Activated CD4-positive, alpha-beta T cell treated with anti-CD3 and anti-CD28 coated beads, Interleukin-2, amount 10 ng/mL, durations not matched to agents 7 days and 5 days (primary cell): ENCODE measurements at places on chromosomes 3 and 15. TPM values are rescaled to one million over a fixed set of nuclear protein-coding genes. Genes with fewer than 3 reads are reported as not detected.

DNA sequence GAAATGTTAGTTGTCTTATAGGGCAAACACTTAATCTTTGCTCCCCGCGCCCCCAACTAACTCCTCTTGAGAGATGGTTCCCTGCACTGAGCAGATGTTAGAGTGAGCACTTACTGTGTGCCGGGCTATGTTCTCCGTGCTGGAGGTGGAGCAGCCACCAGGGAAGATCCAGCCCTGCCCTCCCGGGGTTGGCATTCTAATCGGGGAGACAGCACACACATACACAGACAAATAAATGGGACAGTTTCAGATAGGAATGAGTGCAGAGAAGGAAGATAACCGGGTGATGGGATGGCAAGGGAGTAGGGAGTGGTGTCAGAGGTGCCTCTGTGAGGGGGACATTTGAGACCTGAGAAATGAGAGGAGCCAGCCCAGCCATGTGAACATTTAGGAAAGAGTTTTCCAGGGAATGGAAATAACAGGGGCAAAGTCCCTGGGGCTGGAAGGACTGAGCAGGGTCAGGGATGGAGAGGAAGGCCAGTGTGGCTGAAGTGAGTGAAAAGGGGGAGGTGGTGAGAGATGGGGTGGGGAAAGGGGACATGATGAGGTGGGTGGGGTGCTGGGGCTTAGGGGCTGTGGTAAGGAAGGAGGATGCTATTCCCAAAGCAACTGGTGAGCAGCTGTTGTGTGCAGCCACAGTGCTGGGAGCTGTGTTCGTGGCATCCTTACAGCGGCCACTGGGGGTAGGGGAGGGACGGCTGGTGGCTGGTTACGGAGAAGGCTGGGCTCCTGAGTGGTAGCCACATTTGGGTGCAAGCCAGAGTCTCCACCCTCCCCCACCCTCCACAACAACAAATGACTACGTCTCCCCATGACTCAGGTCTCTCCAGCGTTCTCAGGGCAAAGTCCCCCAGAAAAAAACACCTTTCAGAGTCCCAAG is 15.4 kb upstream of the FGD5 start:
- DNase-seq = no peak

DNA sequence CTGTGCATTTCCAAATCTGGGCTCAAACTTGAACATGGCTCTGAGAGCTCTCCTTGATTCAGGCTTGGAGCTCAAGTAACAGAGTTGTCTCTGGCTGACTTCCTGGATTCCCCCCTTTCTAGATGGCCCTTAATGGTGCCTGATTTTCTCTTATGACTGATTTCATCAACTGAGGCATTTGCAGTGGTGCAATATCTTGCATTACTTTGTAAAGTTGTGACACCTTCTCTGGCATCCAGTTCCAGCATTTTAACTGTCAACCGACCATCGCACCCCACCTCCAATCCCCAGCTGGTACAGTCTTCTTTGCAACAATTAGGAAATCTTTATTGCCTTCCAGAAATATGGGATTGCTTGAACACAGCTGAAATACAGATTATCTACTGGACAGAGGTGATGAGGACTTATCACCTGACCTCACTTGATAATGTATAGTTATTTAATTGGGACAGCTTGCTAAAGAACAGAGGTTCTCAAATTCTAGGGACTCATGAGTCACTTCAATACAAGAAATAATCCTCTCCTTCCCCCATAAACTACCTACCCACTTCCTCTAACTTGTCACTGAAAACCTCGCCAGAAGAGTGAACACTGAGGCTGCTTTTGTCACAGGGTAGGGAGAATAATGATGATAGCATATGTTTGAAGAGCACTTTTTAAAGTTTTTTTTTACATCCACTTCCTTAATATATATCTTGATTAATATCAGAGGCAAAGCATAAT is 41.8 kb downstream of the FILIP1L start:
- DNase-seq = peak; percentile 26

- DNase-seq = no peak
Observed at GRCh38 chr3:21942328-21942727, 191.3 kb upstream of the ZNF385D start.

GRCh38 chr3:59049671-59050331 is at the start of gene CFAP20DC:
TSS of gene CFAP20DC (minus strand) at chr3:59050025. CDS start at chr3:59049631, 394 bp downstream.
- DNase-seq = peak; percentile 95

- no peak for DNase-seq
Observed at GRCh38 chr3:23116081-23116837, 86.9 kb upstream of the UBE2E2 start.

DNA sequence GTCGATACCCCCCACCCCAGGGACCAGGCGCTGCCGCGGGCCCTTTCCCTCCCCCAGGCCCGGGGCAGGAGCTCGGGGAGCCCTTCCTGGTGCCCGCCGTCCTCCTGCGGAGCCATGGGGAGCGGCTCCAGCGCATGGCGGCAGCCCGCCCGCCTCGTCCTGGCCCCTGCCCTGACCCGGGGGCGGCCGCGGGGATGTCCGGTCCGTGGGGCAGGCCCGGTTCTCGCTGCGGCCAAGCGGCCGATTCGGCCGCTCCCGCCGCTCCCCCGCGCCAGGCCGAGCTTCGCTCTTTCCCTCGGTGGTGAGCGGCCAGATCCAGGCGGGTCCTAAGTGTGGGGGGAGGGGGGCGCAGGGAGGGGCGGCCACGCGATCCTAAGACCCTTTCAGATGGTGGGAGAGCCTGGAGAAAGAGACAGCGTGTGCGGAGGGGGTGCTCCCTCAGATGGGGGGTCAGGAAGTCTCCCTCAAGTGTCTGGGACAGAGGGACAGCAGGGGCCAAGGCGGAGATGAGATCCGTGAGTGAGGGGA is 1.3 kb downstream of the NEIL1 start:
- no peak for DNase-seq

DNA sequence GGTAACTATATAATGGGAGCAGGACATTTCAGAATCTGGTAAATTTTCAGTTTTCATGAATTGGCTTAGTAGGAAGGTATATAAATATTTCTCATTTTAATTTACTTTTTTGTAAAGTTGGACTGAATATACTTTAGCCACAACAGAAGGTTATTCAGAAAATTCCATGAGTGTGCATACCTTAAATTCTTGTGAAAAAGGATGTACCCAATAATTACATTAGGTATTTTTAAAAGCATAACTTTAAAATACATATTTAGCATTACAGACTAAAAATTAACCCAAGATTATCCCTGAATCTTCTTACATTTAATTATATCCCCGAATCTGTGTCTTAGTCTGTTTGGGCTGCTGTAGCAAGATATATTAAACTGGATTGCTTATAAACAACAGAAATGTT is 24.9 kb upstream of the ATP11B start:
- no peak for DNase-seq

DNA sequence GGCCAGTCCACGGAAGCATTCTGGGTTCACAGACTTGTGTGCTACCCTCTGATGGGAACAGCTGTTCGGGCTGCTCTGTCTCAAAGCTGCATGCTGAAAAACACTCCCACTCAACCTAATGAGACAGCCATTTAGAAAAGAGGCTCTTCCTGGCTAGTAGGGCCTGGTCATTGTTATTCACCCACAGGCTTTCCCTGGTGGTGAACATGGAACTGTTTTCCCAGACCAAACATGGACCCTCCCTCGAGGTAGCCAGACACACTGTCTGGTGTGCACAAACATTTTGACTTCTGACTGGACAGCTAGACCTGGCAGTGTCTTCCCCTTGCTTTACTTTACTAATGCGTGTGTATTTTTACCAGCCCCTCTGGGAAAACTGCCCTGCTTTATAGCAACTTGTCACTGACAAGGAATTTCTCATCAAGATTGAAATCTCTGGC is 39.0 kb downstream of the MECOM start:
- DNase-seq = no peak

GRCh38 chr3:122255757-122256439 is 69.2 kb upstream of the CSTA start:
- no peak for DNase-seq

- no peak for DNase-seq
Observed at GRCh38 chr15:98547275-98547674, 101.1 kb upstream of the IGF1R start.

- no peak for DNase-seq
Observed at GRCh38 chr3:107285197-107285596, 92.0 kb upstream of the CCDC54 start.

DNA sequence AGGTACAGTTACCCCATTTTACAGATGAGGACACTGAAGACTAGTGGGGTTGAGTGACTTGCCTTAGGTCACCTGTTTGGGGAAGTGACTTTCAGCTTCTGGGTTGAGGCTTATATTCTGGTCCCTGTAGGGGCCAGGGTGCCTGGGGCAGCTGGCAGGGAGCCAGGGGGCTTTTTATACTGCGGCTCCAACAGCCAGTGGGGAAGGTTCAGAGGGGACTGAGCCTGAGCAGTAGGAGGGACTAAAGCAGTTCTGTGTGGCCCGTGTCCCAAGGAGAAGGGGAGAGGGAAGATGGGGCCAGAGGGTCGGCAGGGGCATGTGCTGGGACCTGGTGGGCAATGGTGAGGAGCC is 37.7 kb downstream of the SLC6A6 start:
- DNase-seq = no peak

DNA sequence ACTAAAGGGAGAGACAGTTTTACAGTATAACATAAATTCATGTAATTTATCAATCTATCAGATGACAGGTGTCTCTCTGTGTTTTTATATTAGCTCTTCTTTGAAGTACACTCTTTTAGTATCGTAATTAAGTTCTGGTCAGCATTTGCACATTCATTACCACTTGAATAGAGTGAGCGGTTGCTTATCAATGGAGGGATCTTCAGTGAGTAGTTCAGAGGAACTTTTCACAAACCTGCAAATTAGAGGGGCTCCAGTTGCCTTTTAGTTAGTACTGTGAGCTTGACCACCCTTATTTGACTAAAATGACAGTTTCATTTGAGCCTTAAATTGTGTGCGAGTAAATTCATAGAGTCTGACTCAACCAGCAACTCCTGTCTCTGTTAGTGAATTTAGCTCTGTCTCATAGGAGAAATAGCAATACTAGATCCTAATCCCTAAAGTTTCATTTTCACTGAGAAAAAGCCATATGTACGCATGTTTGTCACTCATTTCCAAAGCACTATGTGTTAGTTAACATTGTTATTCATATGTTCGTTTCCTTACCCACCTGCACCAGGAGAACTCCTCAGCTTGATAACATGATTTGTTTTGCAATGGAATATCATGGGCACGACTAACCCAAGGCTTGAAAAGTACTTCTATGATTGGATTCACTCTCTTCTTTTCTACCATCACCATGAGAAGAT is 57.5 kb upstream of the ZBED2 start:
- no peak for DNase-seq

GRCh38 chr3:132661101-132661500 is 972 bp downstream of the UBA5 start:
- DNase-seq = no peak

DNA sequence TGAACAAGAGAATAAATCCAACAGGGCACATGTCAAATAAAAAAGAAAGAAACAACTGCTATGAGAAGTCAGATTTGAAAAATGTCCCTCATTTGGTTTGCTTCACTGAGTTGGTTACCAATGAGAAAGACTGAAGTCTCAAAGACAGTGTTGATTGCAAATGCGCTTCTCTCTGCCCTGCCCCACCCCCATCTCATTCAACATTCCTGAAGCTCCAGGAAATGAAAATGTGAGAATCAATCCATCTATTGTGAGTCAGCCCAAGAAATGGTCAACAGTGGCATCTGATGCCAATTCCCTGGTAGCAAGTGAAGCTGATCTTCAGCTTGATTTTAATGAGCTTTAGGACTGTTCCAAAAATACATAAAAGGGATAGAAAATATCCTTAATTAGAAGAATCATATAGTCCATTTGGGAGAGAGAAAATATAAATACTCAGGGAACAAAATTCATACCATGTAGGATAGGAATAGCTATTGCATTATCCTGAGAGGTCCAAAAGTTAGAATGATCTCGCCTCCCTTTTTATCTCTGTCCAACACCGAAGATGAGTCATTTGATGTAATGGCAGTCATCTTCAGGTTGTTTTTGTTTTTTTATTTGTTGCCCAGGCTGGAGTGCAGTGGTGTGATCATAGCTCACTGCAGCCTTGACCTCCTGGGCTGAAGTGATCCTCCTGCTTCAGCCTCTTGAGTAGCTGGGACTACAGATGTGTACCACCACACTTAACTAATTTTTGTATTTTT is 200.3 kb upstream of the UMPS start:
- DNase-seq = no peak

DNA sequence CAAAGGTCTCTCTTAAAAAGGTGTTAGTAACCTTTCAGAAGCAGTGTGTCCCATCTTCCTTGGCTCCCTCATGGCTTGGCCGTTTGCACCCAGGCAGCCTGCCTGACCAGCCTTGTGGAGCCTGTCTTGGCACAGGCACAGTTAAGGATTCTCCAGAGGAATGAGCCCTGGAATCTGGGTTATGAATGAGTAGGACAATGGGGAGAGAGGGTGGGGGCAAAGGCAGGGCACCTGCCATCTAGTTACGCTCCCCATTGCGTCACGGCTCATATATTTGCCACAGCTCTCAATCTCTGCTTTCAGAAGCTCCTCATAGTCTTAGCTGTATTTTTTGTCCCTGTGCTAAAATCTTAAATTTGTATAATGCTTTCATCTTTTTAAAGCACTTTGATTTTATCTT is 50.6 kb downstream of the WDR76 start:
- no peak for DNase-seq

GRCh38 chr15:39172380-39173281 is 408.2 kb upstream of the THBS1 start:
- DNase-seq = no peak

DNA sequence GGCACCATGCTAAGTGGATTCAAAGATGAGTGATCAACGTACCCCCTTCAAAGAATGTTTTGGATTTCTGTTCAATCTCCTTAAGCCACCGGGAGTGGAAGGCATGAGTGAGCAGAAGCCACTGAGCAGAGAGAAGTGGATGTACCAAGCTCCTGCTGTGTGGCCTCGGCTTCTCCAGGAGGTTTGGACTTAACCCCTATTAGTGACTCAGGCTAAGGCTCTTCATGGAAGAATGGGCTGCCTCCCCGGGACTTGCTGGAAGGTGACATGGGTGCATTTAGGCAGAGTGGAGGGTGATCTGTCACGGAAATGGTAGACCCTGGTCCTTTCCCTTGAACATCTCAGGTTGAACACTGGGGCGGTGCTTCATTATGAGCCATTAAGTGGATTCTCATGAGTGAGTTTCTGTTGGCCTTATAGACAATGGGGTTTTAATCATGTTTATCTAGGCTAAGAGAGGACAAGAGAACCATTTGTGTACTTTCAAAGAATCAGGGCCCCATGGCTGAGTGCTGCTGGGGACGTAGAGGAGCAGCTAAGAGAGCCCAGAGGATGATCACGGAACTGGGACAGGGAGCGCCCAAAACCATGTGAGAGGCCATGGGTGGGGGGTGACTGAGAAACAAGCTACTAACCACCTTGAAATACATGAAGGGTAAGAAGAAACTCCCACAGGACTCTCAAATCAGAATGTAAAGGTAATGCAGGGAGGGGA is 62.2 kb downstream of the HES1 start:
- DNase-seq = no peak

- DNase-seq = no peak
Observed at GRCh38 chr15:67880651-67881182, 40.9 kb upstream of the RNU6-1 start.

GRCh38 chr15:73648014-73648295 is 14.8 kb upstream of the NPTN start:
- DNase-seq = no peak

- DNase-seq = no peak
Observed at GRCh38 chr3:87057474-87057873, 66.5 kb upstream of the VGLL3 start.

Gene SAXO2
- total RNA-seq = 13.9 TPM

Gene IGF2BP2
- total RNA-seq = not detected

Gene FBXO40
- total RNA-seq = not detected

Gene WDR93
- total RNA-seq = not detected

Gene PLXND1
- 1.2 TPM for total RNA-seq

Gene LDHAL6B
- total RNA-seq = not detected

Gene ST3GAL6
- 0.08 TPM for total RNA-seq

Gene IGF1R
- 18.8 TPM for total RNA-seq

Gene NRG4
- total RNA-seq = not detected

Gene STAB1
- 0.15 TPM for total RNA-seq
